NCI-H1436 treated with DMSO at 0.1 percent for 48 hours (cell line): ENCODE measurements at places on chromosomes 5 and 9.

DNA sequence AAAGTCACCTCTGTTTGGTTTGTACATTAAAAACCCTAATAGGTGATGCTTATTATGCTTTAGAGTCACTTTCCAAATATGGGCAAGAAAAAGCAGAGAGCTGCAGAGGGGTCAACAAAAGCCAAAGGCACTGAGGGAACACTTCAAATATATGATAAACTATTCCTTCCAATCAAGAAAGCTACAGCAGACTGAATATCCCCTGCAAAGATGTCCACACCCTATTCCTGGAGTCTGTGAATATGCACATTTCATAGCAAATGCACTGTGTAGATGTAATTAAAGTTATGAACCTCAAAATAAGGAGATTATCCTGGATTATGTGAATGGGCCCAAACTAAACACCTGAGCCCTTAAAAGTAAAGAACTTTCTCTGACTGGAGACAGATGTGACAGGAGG, 74.3 kb downstream of the ABCA1 start:
- no peak for DNase-seq

DNA sequence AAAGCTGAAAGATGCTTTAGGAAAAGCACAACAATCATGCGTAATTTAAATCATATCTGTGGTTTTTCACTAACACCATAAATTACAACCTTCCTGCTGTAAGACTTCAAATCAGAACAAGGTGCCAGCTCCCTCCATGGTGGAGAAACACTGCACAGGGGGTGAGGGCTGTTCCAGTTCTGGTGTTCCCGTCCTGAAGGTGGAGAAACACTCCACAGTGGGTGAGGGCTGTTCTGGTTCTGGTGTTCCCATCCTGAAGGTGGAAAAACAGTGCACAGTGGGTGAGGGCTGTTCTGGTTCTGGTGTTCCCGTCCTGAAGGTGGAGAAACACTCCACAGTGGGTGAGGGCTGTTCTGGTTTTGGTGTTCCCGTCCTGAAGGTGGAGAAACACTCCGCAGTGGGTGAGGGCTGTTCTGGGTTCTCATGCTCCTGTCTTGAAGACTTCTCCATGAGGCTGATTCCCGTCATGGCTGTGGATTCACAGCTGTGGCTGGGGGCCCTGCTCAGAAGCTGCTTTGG, 12.9 kb downstream of the PLEKHG4B start:
- no peak for DNase-seq

DNA sequence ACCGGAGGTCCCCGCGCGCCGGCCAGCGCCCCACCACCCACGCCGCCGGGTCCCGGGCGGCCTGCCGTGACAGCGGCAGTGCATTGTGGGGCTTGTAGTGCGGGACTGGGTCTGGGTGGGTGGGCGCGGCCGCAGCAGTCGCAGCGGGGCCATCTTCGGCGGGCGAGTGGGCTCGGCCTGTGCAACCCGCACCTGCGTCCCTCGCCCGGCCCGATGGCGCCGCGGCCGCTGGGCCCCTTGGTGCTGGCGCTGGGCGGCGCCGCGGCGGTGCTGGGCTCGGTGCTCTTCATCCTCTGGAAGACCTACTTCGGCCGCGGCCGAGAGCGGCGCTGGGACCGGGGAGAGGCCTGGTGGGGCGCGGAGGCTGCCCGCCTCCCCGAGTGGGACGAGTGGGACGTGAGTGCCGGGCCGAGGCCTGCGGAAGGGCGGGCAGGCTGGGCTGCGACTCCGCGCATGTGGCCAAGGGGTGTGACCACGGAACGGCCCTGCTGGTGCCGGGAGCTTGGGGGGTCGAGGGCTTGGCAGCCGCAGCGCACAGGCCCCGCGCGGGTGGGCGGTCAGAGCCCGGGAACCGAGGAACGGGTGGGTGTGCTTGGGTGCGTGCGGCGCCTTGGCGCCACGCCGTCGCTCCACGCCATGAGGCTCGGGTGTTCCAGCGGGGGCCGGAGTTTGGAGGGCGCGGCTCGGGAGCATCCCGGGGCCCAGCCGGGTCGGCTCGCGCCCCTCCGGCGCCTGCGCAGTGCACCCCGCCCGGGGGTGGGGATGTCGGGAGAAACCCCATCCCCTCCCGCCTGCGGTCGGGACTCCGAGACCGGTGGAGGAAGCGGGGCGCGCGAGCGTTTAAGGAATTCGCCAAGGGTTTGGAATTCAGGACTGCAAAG, at the start of gene ARL10:
Gene ARL10 (plus strand): TSS at position 137 of the 881 bp plus-strand sequence. CDS start 77 bp downstream, at position 214.
- no peak for DNase-seq

DNA sequence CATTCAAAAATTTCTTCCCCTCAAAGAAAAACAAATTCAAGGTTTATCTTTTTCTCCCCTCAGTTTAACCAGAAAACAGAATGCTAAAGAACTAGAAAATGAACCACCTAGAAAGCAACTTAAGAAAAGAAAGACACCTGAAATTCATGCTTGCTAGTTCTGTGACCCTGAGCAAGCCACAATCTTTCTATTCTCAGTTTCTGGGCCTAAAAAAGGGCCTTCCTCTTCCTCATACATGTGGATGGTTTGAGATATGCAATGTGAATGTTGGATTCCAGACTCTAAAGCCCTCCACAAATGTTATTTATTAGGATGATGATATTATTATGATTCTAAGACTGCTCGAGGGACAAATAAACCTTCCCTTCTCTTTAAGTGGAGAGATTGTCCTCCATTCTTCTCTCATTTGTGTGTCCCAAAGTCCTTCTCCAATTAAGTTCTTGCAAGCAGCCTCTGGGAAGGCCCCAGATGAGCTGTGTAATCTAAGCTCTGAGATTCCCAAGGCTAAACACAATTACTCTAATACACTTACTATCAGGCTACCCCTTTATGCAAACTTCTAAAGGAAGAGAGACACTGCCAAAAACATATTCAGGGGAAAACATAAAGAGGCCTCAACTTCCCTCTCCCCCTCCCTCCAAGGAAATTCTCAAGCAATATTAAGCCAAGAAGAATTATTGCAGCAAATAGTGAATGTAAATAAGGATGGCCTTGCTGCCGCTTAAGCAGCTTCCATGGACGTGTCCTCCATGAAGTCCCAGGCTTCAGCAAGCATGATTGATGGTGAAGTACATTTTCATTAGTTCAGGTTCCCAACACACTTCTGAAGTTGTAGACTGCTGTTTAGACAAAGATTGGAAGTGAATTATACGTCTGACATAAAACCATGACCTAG, 80.2 kb downstream of the PRKACG start:
- DNase-seq: no peak

DNA sequence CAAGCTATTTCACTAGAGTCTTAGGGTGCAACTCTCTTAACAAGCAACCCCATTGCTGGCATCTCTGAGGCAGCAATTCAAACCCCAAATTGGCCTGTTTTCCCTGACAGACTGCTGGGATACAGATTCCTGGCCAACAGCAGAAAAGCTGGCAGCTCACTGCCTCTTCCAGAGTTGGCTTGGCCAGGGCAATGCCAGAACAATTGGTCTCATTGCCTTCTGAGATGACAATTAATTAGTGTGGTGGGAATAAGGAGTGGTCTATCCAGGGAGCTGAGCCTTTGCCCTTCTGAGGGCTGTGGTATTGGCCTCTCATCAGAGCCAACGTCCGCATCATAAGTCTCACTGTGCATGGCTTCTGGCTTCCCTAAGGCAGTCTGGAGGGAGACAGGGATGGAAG, 183.2 kb downstream of the GNAQ start:
- no peak for DNase-seq
